SK-N-DZ (cell line): ENCODE measurements at places on chromosomes 13 and 19.
A peak's percentile ranks its signal among the peaks of the same experiment; 100 is the strongest.

- no peak for DNase-seq
Measured at GRCh38 chr13:58051396-58051795, 419.9 kb downstream of the PCDH17 start.

- no peak for DNase-seq
Measured at GRCh38 chr13:32264407-32264806, 50.8 kb downstream of the ZAR1L start.

- no peak for DNase-seq
Measured at GRCh38 chr19:10855879-10856522, 7.8 kb downstream of the C19orf38 start.

DNA sequence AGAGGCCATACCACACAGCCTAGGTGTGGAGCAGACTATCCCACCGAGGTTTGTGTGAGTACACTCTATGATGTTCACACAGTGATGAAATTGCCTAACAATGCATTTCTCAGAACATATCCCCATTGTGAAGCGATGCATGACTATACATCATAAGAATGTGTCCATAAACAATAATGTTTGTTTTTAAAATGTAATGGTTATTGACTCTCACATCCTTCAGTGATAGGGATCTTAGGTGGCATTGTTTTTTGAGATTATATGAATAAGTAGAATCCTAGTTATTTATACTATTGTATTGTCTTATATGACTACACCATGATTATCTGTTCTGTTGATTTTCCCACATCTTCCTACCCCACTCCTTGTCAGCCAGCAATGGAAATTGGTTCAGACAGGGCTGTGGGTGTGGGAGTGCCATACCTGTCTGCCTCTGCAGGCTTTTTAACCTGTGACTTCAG, 13.6 kb downstream of the CCNA1 start:
- no peak for DNase-seq

DNA sequence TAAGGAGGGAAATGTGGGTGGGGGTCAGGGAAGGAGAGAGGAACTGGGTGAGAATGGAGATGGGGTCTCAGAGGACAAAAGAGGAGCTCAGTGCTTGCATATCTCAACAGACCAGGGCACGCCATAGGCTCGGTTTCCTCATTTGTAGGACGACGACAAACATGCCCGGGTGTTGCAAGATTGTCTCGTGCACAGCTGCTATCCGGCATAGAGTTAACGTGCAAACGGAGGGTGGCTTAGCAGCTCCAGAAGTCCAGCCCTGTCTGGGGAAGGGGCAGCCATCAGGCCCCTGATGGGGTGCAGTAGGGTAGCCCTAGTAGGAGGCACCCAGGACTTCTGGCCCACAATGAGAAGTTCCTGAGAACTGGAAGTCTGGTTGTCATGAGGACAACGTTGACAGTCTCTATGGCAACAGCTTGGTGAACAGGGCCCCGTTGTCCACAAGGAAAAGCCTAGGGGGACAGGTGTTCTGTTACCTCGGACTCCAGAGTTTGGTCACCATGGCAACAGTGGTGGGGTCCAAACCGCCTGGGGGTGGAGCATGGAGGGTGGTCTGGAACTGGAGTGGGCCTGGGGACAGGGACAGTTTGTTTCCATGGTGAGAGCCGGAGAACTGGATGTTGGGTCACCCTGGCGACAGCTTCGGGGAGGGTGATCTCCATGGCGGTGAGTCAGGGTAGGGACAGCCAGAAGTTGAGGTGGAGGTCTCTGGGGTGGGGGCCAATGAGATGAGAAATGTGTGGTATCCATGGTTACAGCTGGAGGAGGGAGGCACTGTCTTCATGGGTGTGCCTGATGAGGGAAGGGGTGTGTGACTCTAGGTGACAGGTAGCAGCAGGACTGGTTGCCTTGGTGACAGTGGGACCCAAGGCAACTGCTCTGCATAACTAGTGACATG, 16.8 kb downstream of the TM6SF2 start:
- DNase-seq = peak; percentile 56

DNA sequence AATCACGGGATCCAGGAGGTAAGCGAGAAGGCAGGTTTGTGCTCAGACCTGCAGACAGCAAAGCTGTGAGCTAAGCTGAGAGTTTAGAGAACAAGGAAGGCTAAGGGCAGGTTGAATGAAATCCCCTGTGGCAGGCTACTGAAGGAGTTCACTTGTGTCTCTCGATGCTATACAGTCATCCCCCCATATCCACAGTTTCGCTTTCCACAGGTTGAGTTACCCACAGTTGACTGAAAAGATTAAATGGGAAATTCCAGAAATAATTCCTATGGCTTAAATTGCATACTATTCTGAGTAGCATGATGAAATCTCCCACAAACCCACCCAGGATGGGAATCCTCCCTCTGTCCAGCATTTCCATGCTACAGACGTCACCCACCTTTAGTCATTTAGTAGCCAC, 49.6 kb downstream of the ABCC4 start:
- no peak for DNase-seq

GRCh38 chr19:45897261-45897812, 5.1 kb downstream of the MYPOP start:
- DNase-seq = no peak

- DNase-seq = no peak
Measured at GRCh38 chr13:72620874-72621273, 106.6 kb downstream of the MZT1 start.

GRCh38 chr19:801030-801860, 4.0 kb downstream of the PTBP1 start:
- no peak for DNase-seq

DNA sequence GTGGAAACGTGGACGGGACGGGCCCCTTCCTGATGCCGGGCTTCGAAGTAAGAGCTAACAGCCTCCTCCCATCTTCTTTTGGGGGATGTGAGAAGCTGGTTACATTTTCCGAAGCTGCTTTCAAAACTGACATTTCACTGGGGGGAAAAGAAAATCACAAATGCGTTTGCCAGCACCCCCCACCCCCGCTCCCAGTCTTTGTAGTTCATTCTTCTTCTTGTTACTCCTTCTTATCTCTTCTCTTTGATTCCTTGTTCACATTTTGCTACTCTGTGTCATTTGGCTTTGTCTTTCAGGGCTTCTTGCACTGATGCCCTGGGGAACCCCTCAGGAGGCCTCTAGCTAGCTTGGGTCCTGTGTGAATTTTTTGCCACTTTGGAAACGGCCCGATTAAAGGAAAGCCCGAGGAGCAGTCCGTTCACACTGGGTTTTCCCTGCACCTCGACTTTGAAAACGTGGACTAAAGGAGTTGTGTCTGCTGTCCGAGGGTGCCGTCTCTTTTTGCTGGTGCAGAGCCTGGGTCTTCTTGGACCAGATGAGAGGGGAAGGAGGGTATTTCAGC, 1.3 kb downstream of the CARM1 start:
- DNase-seq = no peak

GRCh38 chr19:34998777-34999497, 1.2 kb upstream of the GRAMD1A start:
- peak; percentile 20 for DNase-seq

DNA sequence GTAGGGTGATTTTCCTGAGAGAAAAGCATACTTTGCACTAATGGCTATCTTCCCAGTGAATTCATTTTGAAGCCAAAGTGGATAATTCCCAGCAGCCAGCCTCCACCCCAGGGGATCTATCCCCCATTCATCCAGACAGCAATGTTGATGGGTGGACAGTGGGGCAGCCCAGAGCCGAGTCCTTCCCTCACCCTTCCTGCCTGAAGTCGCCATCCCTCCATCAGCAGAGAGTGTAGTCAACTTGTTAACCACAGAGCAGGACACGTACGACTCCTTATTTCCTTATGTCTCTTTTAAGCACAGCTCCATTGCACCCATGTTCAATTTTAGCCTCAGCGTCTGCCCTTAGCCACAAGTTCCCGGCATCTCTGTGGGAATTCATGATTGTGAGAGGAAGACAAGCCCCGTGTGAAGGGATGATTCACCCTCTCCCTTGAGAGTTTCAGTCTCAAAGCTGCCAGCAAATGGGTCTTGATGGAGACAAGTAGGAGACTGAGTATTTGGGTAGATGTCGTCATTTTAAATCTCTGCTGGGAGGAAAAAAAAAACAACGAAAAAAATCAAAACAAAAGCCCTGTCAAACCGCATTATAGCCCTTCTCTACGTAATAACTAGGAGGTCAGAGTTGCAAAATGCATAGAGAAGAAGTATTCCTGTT, 58.3 kb upstream of the MEDAG start:
- DNase-seq = no peak

DNA sequence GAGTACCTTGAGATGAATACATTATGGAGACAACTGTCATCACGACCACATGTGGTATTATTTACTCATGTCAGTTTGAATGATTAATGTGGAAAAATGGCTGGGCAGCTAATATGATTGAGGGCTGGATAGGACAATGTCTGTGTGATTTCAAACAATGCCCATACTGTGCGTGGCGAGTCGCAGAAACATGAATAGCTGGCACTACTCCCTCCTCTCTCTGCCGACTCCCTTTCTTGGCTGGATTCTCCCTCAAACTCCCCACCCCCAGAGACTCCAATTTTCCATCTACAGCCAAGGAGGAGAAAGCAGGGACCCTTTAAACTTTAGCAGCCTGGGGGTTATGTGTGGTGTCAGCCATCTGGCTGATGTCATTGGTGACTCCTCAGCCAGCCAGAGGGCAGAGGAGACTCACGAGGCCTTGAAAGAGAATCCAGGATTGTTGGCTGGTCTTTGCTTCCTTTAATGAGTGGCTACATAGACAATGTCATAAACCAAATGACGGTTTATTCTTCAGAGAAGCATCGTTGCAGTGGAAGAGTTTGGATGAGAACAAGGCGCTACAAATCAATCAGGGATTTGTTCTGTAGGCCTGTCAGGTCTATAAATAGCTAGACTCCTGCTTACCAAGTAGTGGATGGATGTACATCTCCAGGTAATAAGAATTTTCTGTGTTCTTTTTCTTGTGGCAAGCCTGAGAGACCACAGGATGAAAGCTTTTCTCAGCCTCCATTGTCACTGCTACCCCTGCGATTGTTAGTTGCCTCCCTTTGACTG, 165.6 kb downstream of the DLEU7 start:
- no peak for DNase-seq

DNA sequence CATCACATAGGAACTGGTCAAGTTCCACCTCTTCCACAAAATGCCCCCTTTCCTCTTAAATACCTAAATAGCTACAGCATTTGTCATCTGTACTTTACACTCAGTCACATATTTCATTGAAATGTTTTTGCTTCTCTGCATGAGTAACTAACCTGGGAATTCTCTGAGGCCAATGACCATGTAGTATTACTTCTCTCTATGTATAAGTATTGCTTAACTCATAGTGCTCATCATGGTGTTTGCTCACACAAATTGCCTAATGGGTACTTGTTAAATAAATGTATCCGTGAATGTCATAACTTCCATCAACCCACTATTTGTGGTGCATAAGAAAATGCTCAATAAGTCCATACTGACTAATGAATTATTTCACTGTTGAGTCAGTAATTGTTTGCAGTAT, 115.5 kb downstream of the FGF14 start:
- DNase-seq = no peak

GRCh38 chr19:32651729-32652140, 23.2 kb downstream of the ANKRD27 start:
- no peak for DNase-seq

DNA sequence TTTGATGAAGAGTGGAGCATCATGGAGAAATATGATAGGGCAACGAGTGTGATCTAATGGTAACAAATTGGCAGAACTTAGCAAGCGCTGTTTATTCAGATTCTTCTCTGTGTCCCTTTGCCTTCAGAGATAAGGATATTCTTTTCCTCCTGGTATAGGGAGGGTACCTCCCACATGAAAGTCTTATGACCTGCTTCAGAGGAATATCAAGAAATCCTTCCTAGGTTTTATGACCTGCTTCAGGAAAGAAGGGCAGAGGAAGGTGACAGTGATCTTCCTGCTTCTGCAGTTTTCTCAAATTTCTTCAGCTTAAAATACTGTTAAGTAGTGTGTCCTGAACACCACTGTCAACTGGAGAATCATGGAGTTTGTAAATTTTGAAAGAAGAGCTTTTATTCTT, 144.3 kb downstream of the DNAJC15 start:
- DNase-seq = no peak

- no peak for DNase-seq
Measured at GRCh38 chr19:48874303-48875135, 2.3 kb downstream of the PPP1R15A start.

- no peak for DNase-seq
Measured at GRCh38 chr19:15433519-15434069, 14.8 kb upstream of the AKAP8L start.

- no peak for DNase-seq
Measured at GRCh38 chr19:47275791-47276461, 1.2 kb downstream of the INAFM1 start.

DNA sequence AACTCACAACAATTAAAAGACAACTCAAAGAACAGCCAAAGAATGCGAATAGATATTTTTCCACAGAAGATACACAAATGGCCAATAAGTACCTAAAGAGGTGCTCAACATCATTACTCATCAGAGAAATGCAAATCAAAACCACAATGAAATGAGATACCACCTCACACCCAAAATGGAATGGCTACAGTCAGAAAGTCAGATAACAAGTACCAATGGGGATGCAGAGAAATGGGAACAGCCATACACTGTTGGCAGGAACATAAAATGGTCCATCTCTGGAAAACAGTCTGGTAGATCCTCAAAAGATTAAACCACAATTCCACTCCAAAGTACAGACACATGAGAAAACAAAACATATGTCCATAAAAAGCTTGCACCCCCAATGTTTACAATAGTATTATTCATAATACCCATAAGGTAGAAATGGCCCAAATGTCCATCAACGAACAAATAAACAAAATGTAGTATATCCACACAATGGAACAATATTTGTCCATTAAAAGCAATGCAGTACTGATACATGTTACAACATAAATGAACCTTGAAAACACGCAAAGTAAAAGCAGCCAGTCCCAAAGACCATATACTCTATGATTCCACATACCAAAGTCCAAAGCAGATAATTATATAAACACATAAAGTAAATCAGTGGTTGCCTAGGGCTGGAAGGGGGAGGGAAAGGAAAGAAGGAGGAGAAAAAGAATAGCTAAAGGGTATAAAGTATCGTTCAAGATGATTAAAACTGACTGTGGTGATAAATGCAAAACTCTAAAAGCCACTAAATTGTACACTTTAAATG, 19.6 kb downstream of the USP12 start:
- DNase-seq = no peak

DNA sequence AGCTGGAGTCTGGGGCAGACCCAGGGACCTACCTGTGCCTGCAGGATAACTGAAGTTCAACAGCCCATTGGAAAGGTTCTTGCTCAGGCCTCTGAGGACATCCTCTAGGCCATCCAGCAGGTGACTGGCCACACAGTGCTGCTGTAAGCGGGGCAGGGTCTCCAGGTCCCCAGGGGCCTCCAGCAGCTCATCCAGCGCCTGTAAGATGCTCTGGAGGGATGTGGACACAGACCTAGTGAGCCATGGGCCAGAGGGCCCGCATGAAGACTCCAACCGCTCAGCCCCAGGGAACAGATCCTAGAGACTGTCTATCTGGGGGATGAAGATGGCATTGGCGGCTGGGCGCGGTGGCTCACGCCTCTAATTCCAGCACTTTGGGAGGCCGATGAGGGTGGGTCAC, 14.0 kb downstream of the ADGRE2 start:
- DNase-seq = no peak

- no peak for DNase-seq
Measured at GRCh38 chr19:43101950-43102349, 19.4 kb upstream of the PSG2 start.

- DNase-seq = no peak
Measured at GRCh38 chr19:46913198-46913851, 52.5 kb downstream of the ARHGAP35 start.
